PC-9 (cell line): ENCODE measurements at places on chromosomes 4 and X. TPM values are rescaled to one million over a fixed set of nuclear protein-coding genes. Genes with fewer than 3 reads are reported as not detected.
A peak's percentile ranks its signal among the peaks of the same experiment; 100 is the strongest.

- no peak for DNase-seq
Observed at GRCh38 chrX:17876135-17876534, 15.0 kb upstream of the RAI2 start.

DNA sequence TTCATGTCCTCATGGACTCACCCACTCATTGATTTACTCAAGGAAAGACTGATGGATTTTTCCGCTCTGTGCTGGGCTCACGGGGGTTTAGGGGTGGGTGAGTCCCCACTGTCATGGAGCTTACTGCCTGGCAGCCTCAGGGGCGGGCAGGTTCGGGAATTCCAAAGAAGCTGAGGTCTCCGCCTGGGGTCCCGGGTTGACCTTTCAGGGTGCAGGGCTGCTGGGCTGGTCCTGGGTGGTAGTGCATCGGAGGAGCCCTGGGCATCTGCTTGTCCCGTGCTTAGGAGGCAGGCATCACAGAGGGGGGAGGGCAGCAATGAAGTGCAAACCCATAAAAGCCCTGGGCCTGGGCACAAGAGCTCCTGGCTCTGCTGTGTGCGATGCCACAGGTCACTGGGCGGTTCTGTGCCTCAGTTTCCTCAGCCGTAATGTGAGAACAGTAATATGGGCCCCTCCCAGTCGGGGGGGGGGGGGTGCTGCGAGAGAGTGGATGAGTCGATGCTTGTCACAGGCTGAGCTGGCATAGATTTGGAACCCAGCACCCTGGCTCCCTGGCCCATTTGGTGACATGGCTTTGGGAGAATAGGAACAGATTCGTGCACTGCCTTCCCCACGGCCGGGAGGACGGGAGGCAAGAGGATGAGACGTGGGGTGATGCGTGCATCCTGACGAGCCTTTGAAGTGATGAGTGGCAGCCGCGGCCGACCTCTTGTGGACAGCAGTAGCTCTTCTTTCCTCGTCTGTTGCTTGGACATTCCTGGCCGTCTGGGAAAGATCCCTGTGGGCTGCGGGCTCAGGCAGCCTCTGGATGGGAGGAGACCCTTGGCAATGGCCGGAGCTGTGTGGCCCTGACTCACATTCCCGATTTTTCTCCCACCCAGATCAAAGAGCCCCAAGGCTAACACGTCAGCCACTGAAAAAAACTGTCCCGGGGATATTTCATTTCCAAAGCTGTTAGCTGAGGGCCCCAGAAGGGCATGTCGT, 42.0 kb downstream of the PSAPL1 start:
- no peak for DNase-seq

FAM47E gene
- 2.2 and 2.5 TPM in 2 replicates for total RNA-seq

- DNase-seq, result no peak
Observed at GRCh38 chrX:13489454-13489853, 79.9 kb upstream of the EGFL6 start.

DNA sequence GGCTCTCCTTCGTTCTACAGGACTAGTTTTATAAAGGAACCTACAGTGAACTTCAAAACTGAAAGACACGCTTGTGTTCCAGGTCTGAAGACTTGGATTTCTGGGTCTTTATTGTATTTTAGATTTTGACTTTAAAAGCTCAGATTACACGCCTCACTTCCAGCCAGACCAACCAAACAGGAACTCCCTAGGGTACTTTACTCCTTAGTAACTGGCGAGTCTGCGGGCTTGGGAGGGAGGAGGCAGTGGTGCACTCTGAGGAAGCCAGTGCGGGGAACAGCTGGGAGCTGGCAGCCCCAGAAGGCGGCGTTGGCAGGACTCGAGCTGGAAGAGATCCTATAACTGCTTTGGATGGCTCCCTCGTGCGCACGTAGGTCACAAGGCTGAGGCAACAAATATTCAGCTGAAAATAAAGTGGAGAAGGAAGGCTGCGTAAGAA, 391 bp upstream of the PHKA1 start:
- peak; percentile 64 for DNase-seq

DNA sequence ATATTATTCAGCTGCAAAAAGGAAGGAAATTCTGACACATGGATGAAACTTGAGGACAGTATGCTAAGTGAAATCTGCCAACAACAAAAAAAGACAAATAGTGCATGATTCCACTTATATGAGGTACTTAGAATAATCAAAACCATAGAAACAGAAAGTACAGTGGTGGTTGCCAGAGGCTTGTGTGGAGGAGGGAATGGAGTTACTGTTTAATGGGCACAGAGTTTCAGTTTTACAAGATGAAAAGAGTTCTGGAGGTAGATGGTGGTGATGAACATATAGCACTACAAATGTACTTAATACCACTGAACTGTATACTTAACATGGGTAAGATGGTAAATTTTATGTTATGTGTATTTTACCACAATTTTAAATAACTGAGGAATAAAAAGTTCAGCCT, 212.0 kb upstream of the KLF3 start:
- no peak for DNase-seq

SOX3 gene
- total RNA-seq, result not detected in 2 replicates

GRCh38 chr4:182929296-182929695, 12.1 kb upstream of the DCTD start:
- no peak for DNase-seq

DNA sequence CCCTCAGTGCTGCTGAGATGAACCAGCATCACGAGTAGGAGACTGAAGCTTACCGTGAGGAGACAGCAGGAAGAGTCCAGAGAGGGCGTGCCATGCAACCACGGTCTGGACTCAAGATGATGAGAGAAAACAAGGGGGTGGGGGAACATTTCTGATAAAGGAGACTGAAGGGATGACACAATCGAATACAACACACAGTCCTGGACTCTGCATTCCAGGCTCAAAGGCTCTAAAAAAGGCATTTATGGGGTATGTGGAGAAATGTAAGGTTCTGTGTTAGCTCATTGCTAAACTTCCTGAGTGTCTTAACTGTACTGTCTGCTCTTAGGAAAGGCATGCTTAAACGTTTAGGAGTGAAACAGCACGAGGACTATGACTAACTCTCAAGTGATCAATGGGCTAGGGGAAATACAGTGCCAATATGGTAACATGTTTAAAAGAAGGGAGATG, 20.6 kb upstream of the IRAK1 start:
- DNase-seq, result no peak

GRCh38 chrX:142096253-142096652, 108.8 kb downstream of the MAGEC2 start:
- no peak for DNase-seq

GRCh38 chrX:98379134-98379533, 1495.4 kb downstream of the RPA4 start:
- DNase-seq, result no peak
